Endothelial cell of umbilical vein (primary cell): ENCODE measurements at places on chromosomes 12 and 14. TPM values are rescaled to one million over a fixed set of nuclear protein-coding genes. Genes with fewer than 3 reads are reported as not detected.

Gene MYH6
- not detected in 2 replicates for total RNA-seq

GRCh38 chr14:104435147-104436046 lies 144.2 kb upstream of the C14orf180 start:
- DNase-seq = no peak

DNA sequence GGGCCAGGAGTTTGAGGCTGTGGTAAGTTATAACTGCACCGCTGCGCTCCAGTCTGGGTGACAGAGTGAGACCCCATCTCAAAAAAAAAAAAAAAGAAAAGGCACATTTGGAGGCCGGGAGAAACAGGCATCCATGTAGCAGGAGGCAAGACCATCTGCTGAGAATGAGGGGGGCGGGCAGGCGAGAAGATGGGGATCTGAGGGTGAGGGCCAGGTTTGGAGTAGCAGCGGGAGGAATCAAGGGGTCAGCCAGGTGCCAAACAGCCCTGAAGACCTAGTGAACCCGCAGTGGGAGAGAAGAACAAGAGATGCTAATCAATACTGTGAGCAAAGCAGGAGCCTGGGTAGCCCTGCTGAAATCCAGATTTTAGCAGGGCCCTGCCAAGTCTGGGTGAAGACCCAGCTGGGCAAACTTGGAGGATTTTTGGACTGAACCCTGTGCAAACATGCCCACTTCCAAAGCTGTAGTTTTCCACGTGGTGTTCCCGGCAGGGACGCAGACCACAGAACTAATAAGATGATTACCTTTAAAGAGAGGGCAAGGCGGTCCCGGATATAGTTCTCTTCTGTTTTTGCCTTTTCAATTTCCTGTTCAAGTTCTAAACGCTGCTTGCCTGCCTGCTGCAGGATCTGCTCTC lies 61.0 kb downstream of the NIN start:
- DNase-seq = no peak

- DNase-seq = peak; percentile 13
Measured at GRCh38 chr12:21296751-21297406, 37.8 kb downstream of the SLCO1A2 start.

DNA sequence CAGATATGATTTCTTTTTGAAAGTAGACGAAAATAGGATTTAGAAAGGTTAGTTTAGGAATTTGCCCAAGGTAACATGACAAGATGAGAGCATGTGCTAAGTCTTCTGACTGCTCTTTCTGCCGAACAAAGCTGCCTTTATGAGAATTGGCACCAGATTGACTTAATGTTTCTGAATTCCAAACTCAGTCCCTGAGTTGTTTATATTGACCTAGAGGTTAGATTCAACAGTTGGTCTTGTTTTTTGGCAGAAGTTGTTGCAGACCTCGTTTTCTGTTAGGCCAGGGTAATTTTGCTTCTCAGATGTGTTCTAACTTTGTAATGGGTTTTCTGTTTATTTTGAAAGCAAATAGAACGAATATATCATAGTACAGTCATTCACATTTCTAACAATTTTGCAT lies 61.5 kb upstream of the LRTM2 start:
- no peak for DNase-seq

- DNase-seq = no peak
Measured at GRCh38 chr12:19490908-19491307, 51.6 kb downstream of the AEBP2 start.

Gene SLC41A2
- 7.5 and 8.0 TPM in 2 replicates for total RNA-seq

DNA sequence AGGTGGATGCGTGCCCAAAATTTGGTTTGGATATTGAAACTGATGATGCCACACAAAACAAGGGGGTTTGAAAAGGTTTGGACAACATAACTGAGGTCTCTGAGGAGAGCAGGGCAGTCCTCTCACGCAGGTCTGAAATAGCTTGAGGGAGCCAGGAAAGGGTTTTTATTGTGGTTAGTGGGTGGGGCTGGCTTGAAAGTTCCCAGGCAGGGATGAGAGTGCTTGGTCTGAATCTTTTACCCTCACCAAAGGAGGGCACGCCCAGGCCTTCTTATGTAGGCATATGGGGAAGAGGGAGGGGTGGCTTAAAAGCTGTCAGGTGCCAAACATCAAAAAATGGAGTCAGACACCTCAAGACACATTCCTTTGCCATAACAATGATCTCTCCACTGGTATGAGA lies 493.1 kb upstream of the CCDC196 start:
- no peak for DNase-seq

DNA sequence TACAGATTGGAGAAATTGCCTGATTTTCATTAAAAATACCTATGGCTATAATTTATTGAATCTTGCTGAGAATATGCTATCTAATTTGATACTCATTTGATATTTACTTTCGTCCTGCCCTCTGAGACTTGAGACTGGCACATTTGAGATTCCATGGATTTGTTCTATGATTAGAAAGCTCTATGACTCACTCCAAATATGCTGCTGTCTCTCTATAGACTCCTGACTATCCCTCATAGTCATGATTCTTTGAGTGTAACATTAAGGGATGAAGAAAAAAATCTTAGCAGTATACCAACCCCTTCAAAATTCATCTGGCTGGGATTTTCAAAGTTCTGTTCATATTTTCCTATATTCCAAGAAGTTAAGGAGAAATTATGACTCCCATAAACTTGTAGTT lies 191.9 kb downstream of the LRIG3 start:
- no peak for DNase-seq

GRCh38 chr12:5581019-5581418 lies 149.1 kb downstream of the NTF3 start:
- no peak for DNase-seq

Gene CLEC4A
- total RNA-seq = 0.86 and 0.95 TPM in 2 replicates

DNA sequence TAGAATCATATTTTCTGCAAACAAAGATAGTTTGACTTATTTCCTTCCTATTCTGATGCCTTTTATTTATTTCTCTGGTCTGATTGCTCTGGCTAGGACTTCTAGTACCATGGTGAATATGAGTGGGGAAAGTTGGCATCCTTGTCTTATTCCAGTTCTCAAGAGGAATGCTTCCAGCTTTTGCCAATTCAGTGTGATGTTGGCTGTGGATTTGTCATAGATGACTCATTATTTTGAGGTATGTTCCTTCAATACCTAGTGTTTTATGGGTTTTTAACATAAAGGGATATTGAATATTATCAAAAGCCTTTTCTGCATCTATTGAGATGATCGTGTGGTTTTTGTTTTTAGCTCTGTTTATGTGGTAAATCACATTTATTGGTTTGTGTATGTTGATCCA lies 139.4 kb upstream of the CNTN1 start:
- DNase-seq = no peak

Gene TAS2R46
- total RNA-seq = 1.4 and 2.4 TPM in 2 replicates

Gene DNAJC22
- total RNA-seq = 1.1 and 1.3 TPM in 2 replicates

- no peak for DNase-seq
Measured at GRCh38 chr12:68641138-68641537, 30.4 kb downstream of the RAP1B start.

- DNase-seq = peak; percentile 24
Measured at GRCh38 chr12:102702447-102703114, 214.5 kb downstream of the PAH start.

Gene KITLG
- 32.5 and 46.4 TPM in 2 replicates for total RNA-seq

DNA sequence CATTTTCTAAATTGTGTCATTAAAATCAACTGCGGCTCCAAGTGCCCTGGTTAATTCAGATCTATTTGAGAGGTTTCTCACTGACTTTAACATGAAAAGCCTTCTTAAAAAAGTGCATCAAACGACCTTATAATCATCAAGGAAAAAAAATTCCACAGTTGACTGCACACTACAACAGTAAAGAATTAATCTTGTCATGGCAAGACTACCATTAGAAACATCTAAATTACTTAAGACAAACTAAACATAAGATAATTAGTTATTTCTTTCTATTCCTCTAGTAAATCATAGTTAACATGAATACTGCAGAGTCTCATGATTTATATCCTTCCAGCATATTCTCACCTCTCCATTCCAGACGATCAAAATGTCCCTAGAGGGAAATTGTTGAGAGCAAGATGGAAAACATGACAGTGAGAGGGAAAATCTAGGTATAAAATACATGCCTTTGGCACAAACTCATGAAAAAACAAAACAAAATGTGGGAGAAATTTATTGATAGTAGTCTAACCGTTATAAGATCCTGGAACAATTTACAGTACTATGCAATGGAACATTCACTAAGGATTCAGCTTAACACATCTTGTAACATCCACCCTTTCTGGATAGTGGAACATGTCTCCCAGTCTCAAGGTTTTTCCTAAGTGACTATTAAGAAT lies 112.5 kb downstream of the PRKD1 start:
- DNase-seq = no peak

DNA sequence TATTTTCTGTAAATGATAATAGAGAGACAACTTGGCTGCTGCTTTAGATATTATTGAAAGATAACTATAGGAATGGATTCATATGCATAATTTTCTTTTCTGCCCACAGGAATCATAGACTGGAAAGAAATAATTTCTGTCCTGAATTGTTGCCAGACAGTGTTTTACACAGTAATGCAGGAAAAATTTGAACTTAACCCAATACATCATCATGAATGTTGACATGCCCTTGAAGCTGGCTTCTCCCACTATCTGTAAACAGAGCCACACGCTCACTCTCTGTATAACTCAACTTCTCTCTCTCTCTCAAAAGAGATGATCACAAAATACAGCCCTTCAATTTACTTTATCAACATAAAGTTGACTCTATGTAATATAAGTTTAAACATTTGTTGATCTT lies 56.6 kb downstream of the PAX9 start:
- DNase-seq = no peak

GRCh38 chr12:47112679-47113078 lies 32.9 kb upstream of the AMIGO2 start:
- no peak for DNase-seq

Gene CRADD
- total RNA-seq = 8.0 and 11.7 TPM in 2 replicates

DNA sequence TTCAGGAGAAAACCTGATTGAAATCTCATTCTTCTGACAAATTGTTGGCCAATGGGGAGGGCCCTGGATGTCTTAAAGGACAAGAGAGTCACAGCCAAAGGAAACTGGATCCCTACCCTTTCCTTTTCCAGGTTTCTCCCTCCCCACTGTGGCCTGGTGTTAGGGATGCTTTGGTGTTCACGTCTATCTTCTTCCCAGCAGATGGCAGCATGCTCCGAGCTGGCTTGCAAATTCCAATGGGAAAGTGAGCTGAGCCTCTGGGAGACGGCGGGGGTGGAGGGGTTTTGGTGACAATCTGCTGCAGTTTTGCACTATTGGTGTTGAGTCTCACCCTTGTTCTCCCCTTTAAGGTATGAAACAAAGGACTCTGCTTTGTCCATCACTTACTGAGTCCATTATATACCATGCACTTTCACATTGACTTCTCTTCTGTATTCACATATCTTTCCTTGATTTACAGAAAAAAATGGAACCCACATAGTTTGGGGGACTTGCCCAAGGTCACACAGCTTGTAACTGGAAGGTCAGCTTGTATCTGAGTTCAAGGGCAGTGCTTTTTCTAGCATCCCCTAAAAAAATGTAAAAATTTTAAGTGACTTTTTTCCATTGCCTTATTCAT lies 39.3 kb downstream of the CCDC177 start:
- DNase-seq = peak; percentile 34

Gene TAS2R14
- 3.0 and 4.2 TPM in 2 replicates for total RNA-seq

GRCh38 chr12:116324654-116325335 lies 47.3 kb upstream of the MED13L start:
- no peak for DNase-seq

GRCh38 chr14:49966304-49966809 lies 73.5 kb downstream of the ARF6 start:
- DNase-seq = no peak

Gene KRT77
- not detected in 2 replicates for total RNA-seq

DNA sequence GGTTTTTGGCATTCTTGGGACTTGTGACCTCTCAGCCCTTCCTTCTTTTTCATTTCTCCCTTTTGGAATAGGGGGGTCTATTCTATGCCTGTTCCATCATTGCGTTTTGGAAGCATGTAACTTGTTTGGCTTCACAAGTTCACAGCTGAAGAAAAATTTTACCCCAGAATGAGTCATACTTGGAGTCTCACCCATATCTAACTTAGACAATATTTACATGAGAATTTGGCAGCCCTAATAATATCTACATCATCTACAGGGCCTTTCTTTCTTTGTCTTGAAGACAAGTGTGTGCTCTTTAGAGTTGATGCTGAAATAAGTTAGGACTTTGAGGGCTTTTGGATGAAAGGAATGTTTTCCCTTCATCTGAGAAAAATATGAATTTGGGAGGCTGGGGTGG lies 1312.9 kb upstream of the FLRT2 start:
- no peak for DNase-seq

Gene KRT72
- not detected in 2 replicates for total RNA-seq

Gene NR1H4
- total RNA-seq = not detected in 2 replicates

GRCh38 chr12:108812324-108812723 lies 45.1 kb downstream of the SSH1 start:
- no peak for DNase-seq

Gene CLEC4C
- not detected in 2 replicates for total RNA-seq

GRCh38 chr14:71996610-71997009 lies 64.4 kb downstream of the RGS6 start:
- no peak for DNase-seq

Gene OTX2
- not detected in 2 replicates for total RNA-seq

DNA sequence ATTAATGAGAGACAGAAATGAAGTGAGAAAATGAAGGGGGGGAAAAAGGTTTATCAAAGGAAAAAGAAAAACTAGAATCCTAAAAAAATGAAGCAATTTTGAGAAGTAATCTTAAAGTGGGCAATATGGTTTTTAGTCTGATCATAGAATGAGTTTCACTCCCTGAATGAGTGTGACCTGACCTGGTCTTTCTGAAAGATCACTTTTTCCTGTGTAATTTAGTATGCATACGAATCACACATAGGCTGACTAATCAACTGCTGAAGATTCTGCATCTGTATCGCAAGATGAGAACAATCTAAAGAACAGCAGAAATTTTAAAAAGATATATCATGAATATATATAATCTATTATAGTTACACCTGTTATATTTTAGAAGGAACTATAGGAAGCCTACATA lies 11.3 kb downstream of the GNPTAB start:
- no peak for DNase-seq

Gene AVPR1A
- total RNA-seq = not detected in 2 replicates

Gene KRT6C
- not detected in 2 replicates for total RNA-seq

DNA sequence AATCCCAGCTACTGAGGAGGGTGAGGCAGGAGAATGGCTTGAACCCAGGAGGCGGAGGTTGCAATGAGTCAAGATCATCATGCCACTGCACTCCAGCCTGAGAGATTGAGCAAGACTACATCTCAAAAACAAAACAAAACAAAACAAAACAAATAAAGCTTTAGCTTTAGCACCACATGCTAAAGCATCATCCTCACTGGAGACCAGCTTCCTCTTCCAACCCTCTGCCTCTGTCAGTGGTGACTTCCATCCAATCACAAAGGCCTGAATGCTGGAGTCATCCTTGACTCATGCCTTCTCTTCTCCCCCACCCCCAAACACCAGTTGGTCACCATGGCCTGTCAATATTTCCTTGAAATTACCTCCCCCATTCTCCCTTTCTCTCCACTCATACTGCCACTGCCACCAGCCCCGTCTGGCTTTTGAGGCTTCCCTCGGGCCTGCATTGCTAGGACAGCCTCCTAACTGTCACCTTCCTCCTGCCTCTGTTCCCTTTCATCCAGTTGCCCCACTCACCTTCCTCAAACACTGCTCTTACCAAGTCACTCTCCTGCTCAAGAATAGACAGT lies 1.4 kb downstream of the ZNF385A start:
- DNase-seq = peak; percentile 42
